NCI-H510A treated with DMSO at 0.1 percent for 48 hours (cell line): ENCODE measurements at places on chromosomes 5 and 9.

DNA sequence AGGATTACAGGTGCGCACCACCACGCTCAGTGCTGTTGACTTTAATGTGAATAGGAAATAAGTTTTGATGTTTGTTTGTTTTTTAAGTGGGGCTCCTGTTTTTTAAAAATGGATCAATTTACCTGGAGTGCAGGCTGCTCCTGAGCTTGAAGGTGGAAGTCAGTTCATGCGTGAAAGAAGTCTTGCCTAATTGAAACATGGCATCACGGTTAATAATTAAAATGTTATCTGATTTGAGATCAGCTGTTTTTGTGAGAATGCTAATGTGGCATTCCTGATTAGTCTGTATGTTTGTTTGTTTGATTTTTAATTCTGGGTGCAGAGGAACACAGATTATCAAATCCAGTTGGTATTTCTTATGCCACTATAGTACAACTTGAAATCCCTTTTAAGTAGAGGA, 6.5 kb downstream of the SFXN1 start:
- DNase-seq: no peak

- DNase-seq: no peak
Observed at GRCh38 chr9:129677456-129677855, 12.0 kb downstream of the PRRX2 start.

DNA sequence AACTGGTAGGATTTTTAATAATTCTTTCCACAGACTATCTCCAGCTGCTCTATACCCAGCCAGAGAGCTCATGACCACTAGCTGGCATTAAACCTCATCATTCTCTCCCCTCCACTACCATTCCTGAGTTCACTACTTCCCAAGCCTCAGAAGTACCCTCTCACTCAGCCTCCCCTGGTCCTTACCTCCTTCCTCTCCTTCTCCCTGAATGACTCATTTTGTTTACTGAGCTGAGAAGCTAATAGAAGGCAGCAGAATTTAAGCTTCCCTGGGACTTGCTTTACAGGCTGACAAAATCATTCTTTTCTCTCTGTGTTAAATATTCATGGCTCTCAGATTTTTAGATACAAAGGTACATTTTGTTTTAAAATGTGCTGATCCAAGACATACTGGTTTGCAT, 305.4 kb downstream of the TLR4 start:
- no peak for DNase-seq

- peak; percentile 9 for DNase-seq
Observed at GRCh38 chr9:135811801-135812200, 95.5 kb downstream of the CAMSAP1 start.

- no peak for DNase-seq
Observed at GRCh38 chr9:137136881-137137607, 1.9 kb upstream of the GRIN1 start.

GRCh38 chr5:124206540-124206939, 539.9 kb downstream of the ZNF608 start:
- peak; percentile 52 for DNase-seq

DNA sequence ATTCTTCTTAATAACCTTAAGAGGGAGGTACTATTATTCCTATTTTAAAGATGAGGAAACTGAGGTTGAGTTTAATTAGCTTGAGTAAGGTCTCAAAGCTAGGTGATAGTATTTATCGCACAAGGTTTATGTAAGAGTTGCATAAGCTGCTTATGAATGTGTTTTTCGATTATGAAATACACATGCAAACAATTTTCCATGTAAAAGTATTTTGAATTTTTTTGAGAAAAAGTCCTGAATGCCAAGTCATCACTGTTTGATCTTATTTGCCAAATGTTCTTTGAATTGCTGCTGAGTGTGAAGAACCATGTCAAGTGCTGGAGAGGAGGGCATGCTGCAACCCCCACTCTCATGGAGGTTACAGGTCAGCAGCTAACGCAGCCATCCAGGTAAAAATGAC, 174.4 kb downstream of the CARTPT start:
- no peak for DNase-seq

DNA sequence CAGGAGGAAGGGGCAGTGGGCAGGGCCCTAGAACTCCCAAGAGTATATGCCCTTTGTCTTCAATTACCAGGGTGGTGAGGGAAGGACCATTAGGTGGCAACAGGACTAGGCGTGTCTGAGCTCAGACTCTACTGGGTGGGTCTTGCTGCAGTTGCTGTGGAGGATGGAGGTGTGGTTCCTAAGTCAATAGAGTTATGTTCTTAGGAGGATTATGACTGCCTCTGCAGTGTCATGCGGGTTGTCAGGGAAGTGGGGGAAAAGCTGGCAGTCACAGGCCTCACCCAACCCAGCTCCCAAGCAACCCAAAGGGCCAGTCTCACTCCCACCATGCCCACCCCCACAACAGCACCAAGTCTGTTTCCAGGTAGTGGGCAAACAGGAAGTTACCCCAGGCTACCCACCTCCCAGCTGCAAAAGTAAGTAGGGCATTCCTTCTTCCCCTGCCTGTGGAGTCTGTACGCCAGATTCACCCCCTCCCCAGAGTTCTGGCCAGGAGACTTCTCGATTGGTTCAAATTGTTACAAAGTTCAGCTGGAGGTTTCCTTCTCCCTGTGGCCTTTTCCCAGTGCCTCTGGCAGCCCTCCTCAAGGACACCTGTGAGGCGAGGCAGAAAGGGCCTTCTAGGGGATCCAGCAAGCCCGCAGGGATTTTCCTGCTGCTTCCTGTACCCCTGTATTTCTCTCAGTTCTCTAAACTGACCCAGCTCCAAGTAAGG, 145.3 kb downstream of the HINT1 start:
- no peak for DNase-seq

GRCh38 chr5:115452536-115453235, 91.9 kb downstream of the FEM1C start:
- no peak for DNase-seq

DNA sequence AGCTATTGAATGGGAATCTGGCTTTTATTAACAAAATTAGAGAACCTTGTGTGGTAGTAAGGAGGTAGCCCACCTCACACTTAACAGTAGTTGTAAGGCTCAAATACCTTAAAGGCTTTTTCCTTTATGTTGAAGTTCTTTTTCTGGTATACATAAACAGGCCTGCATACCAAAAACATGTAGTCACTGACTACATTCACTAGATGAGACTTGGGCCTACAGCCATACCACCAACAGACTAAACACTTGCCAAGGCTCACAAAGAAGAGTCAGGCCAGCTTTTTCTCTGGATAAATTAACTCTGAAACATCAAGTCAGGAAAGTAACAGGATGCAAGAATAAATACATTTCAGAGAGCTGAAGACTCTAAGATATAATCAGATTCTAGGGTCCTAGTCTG, 78.6 kb upstream of the MPDZ start:
- DNase-seq: no peak

DNA sequence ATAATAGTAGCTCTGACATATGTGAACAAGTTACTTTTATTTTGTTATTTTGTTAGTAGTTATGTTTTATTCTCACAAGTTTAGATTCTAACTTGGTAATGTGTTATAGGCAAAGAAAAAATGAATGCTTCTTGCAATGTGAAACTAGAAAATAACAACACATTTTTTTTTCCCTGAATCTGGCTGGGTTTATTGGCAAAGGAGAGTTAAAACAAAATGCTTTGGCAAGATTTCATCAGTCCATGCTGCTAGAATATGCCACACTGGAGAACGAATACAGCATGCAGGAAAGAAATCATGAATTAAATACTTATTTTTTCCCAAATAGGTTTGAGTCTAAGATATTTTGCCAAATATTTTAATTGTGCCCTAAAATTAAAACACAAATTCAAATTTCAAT, 1048.1 kb upstream of the ACO1 start:
- DNase-seq: no peak

DNA sequence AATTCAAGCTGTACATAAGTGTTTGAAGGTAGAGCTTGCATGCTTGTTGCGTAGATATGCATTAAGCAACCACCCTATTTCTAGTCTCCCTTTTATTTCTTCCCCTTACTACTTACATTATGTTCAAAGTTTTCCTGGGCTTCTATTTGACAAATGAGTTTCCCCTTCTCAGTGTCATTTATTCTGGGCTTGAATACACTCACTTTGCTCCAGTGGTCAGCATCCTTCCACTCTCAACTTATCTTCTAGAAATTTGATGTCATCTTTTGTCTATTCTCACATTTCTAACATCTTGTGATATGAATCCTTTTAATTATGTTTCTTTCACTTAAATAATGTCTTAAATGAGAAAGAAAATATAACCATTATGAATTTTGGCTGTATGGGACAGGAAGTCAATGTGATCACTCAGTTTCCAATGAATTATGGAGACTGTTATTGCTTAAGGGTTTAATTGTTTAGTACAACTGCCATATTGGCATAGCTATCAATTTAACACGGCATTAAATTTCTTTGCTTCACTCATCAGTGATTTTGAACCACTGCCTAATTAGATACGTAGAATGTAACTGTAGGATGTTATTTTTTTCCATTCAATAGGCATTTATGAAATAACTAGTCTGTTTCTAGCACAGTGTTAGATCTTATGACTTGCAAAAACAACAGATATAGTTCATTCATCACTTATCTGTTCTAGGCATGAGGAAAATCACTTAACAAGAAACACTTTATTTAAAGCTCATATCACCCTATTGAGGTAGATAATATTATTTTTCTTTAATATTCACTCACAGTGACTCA, 105.5 kb upstream of the CDH12 start:
- no peak for DNase-seq

GRCh38 chr9:126159430-126160060, 167.1 kb upstream of the MVB12B start:
- no peak for DNase-seq

DNA sequence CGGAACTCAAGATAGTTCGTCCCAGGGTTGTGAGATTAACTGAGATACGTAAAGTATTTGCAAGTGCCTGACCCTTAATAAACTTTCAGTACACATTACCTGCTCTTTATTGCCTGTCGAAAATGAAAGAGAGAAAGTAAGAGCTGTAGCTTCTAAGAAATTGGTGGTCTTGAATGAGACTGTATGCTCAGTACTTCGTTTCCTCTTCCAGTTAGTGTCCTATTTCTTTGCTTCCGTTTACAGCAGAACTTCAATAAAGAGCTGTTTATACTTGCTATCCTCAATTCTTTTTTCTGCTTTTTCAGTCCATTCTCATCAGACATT, 534 bp downstream of the SRFBP1 start:
- DNase-seq: no peak
